ENCODE measurements at places on chromosomes 1 and 21.

DNA sequence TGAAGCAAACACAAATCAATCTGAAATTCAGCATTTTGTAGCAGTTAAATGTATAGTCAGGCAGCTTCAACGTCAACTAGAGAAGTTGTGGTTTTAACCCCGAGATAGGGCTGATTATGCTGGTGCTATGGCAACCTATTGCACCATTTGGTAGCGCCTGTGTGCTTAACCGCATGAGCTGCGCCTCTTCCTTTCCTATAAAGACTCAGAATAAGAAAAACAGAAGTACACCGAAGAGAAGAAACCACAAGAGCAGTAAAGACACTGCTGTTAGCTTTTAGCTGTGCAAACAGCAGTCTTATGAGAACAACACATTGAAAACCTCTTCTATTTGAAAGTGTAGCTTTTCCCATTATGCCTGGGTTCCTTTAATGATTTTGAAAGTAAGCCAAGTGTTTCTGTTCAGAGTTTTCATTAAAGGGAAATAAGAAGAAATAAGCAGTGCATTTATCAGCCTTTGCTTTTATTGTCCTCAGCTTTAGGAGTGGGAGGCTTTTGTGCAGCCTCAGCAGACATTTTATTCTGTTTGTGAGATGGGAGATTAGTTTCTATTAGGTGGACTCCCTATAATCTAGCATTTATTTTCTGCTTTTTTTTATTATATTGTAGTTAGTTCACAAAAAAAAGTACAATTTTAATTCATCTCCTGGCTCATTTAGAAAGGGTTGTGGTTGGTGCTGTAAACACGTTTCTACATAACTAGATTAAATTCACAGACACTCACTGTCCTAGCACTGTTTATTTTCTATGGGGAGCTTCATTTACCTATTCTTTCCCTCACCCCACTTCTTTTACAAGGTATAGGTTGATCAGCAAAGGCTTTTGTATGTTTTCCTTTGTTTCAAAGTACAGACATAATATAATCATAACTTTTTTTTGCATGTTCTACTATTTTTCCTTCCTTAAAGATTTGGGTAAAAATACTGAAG lies 43.3 kb downstream of the PTPRC start:
- DNase-seq: peak; percentile 62

GRCh38 chr21:45196620-45197019 lies 91.1 kb downstream of the POFUT2 start:
- no peak for DNase-seq

DNA sequence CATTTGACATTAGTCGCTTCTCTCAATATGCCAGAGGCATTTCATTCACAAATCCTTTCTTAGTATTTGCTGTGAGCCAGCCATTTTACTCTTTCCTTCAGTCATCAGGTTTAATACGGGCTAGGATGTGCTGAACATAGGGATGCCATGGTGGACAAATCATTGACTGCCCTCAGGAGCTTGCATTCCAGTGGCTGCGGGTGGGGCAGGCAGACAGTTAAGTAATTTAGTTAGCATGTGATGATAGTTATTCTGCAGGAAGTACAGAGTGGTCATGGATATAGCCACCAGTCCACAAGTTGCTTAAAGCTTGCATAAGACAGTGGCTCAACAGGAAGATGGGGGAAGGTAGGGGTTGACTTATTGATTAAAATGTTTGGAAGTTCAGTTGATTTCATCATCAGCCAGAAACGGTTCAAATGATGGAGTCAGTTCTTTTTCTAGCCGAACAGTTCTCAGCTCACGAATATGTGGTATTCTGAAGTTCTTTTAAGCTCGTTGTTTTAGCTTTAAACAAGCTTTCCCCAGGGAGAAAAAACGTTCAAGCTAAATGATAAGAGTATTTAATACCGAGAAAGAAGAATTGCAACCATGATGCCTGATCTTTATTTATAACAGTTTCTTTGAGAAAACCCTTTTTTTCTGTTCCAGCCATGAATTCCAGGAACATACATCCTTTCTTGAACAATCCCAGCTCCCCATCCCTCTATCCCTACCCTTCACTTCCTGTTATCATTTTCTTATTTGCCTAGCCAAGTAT lies 1.4 kb downstream of the SLC22A15 start:
- no peak for DNase-seq

GRCh38 chr1:44609412-44609767 lies 64.9 kb downstream of the TMEM53 start:
- DNase-seq: peak; percentile 83

DNA sequence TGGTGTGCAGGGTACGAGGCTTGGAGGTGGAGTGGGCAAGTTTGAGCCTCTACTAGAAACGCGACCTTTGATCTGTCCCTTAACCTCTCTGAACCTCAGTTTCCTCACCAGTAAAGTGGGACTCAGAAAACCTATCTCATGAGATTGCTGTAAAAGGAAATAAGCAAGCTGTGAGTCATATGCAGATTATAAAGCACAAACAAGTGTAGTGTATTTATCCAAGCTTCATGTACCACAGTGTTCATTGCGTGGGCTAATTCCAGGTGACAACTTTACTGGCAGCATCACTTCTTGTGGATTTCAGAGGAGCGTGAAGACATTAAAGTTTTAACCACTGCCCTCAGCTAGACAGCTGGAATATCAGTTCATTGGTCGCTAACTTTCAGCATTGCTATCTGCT lies 44.4 kb downstream of the ZNF697 start:
- no peak for DNase-seq

DNA sequence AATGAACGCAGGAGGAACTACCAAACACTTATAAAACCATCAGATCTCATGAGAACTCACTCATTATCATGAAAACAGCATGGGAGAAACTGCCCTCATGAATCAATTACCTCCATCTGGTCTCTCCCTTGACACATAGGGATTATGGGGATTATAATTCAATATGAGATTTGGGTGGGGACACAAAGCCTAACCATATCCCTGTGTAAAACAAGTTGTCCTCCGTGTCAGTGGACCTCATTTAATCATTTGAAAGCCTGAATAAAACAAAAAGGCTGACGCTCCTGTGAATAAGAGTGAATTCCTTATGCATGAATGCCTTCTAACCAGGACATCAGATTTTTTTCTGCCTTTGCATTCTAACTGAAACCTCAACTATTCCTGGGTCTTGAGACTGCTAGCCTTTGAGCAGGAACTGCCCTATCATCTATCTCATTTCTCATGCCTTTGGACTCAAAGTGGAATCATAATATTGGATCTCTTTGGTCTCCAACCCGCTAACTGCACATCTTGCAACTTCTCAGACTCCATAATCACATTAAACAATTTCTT lies 648.8 kb downstream of the ADGRL2 start:
- DNase-seq: no peak

Data from K562 (cell line).